Renal cortical epithelial cell (primary cell): ENCODE measurements at places on chromosomes 2 and 18. TPM values are rescaled to one million over a fixed set of nuclear protein-coding genes. Genes with fewer than 3 reads are reported as not detected.

- DNase-seq, result no peak
Observed at GRCh38 chr2:138244501-138244925, 257.1 kb upstream of the SPOPL start.

DNA sequence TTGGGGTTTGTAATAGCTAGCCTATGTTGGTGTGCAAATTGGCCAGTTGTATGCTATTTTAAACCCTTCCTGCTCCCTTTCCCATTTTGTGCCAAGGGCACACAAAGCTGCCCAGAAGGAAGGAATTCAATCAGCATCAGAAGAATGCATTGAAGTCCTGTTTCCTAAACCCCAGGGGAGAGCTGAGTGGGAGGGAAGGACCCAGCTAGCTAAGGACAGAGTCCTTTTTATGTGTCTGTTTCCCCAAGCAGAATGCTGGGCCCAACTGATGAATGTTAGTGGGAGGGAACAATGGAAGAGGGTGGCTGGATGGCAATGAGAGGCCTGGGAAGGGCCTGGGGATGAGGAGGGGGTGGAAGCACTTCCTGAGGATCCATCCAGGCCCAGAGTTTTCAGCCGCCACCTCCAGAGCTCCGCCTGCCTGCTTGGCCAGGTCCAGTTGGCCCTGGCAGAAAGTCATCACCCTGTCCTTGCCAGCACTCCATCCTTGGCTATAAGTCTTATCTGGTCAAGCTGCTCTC, 32.7 kb downstream of the MEX3C start:
- no peak for DNase-seq

DNA sequence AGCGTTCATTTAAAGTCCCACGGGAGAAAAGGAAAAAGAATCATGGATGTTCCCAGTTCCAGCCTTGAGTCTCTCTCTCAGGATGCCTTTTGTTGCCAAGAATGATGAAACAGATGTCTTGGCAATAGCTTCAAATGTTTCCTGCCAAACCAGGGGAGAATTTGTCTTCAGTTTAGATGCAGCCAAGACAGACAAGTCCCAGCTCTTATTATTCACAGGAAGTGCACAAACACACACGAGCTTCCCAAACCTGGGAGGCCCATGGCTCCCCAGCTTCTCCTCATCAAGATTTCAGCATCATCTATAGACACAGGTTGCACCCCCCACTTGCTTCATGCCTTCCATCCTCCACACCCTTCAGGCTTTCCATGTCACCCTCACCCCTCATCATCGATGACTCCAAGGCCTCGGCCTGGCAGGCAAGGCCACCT, 45.9 kb downstream of the HS1BP3 start:
- DNase-seq, result peak; percentile 75

DNA sequence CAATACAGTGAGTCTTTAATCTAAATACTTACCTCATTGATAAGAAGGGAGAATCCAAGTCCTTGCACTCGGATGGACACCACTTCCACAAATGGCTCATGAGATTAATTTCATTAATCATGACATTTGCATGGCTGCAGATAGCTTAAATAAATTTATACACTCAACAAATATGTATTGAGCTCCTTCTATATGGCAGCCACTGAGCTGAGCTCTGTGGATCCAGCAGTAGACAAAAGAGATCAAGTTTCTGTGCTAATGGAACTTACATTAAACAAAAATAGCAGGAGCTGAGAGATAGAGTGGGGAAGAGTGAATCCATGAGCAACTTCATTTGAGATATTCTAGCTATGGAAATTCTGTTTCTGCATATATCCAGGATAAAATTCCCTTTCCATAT, 44.4 kb downstream of the RAB27B start:
- no peak for DNase-seq

- no peak for DNase-seq
Observed at GRCh38 chr2:180191432-180192124, 184.5 kb upstream of the CWC22 start.

DNA sequence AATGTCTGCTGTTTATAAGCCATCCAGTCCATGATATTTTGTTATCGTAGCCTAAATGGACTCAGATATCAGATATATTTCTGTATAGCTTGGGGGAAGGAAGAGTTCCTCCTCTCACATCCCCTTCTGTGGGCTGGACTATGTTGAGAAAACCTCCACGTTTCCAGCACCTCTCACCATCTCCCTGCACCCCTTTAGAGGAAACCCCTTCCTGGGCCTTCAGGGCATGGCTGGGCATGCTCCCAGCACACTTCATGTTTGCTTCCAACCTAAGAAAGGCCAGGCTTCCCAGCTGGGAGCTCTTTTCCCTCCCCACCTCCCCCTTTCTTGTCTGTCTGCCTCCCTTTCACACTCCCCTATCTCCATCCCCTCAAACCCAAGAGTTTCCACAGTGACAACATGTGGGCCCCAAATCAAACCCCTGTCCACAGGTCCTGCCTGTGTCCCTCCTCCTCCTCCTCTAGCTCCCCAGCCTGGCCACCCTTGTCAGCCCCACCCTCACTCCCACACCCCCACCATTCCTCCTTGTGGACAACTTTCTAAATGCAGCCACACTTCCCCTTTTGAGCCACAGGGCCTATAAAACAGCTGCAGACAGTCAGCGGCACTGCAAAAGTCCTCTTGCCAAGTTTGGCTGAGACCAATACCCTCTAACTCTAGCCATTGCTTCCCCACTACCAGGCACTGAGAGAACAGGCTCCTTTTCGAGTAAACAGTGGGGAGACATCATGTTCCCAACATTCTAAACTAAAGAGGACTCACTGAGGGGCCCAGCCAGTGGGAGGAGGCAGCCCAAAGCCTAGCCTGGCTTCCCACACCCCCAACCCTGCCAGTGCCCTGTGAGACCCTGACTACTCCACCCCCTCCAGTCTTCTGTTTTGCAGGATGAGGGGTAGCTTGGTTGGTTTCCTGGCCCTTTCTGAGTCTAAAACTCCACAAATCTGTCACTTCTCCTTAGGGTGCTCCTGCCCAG, 120.5 kb downstream of the ZFP36L2 start:
- DNase-seq, result no peak

- no peak for DNase-seq
Observed at GRCh38 chr2:46686811-46687210, 207.4 kb downstream of the TMEM247 start.

DNA sequence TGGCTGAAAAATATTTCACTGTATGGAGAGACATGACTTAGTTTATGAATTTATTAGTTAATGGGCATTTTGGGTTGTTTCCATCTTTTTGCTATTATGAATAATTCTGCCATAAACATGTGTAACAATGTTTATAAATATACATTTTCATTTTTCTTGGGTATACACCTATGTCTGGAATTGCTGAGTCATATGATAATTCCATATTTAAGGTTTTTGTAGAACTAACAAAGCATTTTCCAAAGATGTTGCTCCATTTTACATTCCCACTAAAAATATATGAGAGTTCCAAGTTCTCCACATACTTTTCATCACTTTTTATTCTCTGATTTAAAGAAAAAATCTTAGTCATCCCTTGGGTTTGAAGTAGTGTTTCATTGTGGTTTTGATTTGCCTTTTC, 108.8 kb upstream of the LRRTM4 start:
- no peak for DNase-seq

GRCh38 chr2:203463266-203463678, 71.8 kb downstream of the RAPH1 start:
- no peak for DNase-seq

DNA sequence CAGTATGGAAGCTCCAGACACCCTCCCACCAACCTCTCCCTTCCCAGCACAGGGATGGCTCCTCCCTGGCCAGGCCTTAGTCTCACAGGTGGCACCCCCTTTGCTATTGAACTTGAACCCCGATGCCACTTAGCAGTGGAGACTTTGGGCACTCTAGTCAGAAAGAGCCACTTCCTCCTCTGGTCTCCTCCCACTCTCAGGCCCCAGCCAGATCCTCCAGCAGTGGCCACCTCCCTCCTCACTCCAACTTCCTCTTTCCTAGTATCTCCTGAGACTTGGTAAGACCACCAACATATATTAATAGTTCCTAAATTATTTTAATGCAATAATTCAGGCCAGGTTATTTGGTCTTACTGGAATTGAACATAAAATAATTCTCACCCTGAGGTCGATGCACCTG, 437.2 kb upstream of the ID2 start:
- no peak for DNase-seq

GRCh38 chr2:2847209-2847676, 516.2 kb upstream of the MYT1L start:
- no peak for DNase-seq

GRCh38 chr2:168758970-168759820, 43.2 kb upstream of the NOSTRIN start:
- DNase-seq, result peak; percentile 58

DNA sequence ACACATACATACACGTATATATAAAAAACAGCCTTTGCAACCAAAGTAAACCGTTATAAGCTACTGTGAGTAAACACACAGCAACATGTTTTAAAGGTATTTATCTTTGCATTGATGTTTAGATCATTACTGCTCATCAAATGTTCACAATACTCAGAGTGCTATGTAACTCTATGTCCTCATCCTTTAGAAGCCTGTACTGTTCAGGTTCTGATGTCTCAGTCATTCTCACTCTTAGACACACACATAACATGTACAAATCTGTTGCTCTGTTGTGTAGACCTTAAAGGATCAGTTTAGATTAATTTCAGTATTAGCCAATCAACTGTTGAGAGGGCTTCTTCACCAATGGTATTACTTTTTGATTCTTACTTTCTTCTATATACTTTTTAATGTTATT, 139.7 kb upstream of the ITGB6 start:
- no peak for DNase-seq

DNA sequence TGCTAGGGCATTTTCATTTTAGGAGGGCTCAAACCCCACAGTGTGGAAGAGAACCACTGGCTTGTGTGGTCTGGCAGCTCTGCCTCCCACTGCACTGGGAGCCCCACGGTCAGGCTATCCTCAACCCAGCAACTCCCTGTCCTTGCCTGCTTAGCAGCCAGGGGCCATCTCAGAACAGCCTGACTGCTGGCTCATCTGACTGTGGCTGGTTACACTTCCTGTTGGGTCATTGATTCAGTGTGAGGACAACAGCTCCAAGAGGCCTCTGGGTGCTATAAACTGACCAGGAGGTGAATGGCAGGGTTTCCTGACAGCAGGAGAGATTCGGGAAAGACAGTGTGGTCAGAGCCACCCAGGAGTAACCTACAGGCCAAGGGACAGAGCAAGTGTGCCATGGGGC, 40.1 kb downstream of the AMER3 start:
- DNase-seq, result no peak

GRCh38 chr2:165193178-165193777, 10.6 kb downstream of the SCN3A start:
- DNase-seq, result no peak

- peak; percentile 98 for DNase-seq
Observed at GRCh38 chr2:238285653-238286082, 2.7 kb downstream of the PER2 start.

- no peak for DNase-seq
Observed at GRCh38 chr2:127630096-127630863, 15.7 kb upstream of the GPR17 start.

GRCh38 chr2:49224426-49225010, 70.2 kb upstream of the FSHR start:
- DNase-seq, result no peak

DNA sequence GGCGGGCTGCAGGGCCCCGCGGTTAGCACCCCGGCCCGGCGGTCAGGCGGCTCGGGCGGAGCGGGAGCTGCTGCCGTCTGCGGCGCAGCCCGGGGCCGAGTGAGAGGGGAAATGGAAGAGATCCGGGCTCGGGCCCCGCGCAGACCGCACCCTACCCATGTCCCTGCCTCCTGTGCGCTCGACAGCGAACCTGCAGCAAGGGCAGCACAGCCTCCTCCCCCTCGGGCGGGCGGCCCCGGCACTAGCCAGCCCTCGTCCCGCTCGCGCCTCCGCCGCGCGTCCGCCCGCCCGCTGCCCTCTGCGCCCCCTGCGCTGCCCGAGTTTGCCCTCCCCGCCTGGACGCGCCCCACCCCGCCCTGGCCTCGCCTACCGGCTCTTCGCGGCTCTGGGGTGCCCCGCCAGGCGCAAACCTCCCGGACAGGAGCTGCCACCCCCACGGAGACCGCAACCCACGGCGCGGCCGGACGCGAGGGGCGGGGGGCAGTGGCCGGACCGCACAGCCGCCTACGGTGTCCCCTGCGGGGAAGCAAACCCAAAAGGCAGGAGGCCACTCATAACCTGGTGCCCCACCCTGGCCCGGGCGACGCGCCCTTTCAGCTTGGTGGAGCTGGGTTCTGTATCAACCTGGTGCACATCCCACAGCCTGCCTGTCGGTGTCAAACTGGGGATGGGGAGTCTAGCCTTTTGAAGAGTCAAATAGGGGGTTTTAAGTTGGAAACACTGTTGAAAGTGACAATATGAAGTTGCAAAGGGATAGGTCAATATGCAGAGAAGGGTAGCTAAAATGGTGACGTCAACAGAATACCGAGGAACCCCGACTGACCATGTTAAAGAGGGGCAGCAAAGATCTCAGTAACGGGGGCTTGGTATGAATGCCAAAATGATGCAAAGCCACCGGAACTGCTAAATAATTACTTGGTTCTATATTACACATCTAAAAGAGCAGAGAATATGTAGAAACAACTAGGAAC, at the start of gene IHH:
IHH (minus strand) TSS at position 101 of the 971 bp plus-strand sequence. CDS start 454 bp downstream, outside the sequence.
- no peak for DNase-seq

GRCh38 chr2:128298846-128299507, 19.7 kb downstream of the HS6ST1 start:
- DNase-seq, result no peak

DNA sequence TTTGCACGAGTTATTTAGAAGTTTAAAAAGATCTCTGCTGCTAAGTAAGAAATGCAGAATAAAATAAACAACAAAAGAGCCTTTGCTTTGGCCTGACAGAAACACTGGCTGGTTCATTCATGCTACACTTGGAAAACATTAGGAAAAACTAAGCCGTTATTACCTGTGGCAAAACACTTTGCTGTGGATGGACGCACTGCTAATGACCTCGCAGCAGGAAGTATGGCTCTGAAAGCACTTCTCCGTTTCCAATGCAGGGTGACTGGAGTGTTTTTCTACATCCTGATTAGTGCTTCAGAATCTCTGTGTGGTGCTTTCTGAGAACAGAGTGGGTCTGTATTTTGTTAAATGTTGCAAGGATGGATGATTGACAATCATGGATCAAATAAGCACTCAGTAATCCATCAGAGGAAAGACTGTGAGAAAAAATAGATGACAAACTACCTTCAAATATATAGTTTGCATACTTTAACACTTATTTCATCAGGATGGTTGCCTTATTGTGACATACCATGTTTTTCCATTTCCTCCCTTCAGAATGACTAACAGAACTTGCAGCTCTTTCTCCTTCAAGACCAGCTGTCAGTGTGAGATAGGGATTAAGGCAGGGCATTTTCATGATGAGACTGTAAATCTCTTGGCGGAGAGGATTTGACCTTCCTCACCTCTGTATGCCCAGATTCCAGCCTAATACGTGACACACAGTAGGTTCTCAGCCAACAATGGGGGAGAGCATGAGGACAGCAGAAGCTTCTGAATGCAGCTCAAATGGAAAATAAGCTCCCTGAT, 38.0 kb downstream of the LINC00305 start:
- DNase-seq, result peak; percentile 36

RAMP1 gene
- total RNA-seq, result 0.50 and 2.6 TPM in 2 replicates

SOWAHC gene
- total RNA-seq, result 20.7 and 23.4 TPM in 2 replicates

VWA3B gene
- not detected in 2 replicates for total RNA-seq

SULT1C4 gene
- 37.2 and 47.7 TPM in 2 replicates for total RNA-seq

ABCG5 gene
- not detected in 2 replicates for total RNA-seq

COL4A4 gene
- 9.9 and 41.9 TPM in 2 replicates for total RNA-seq

CDH20 gene
- not detected in 2 replicates for total RNA-seq

CRYGC gene
- not detected in 2 replicates for total RNA-seq

INO80C gene
- 4.7 and 6.2 TPM in 2 replicates for total RNA-seq

ARMC9 gene
- 27.1 and 67.8 TPM in 2 replicates for total RNA-seq

MARCO gene
- total RNA-seq, result 0.17 TPM in 1 of 2 replicates, not detected in the other

ZNF236 gene
- total RNA-seq, result 6.1 and 14.5 TPM in 2 replicates

LONRF2 gene
- total RNA-seq, result 0.17 and 0.35 TPM in 2 replicates

PCARE gene
- not detected in 2 replicates for total RNA-seq

TMEM17 gene
- total RNA-seq, result 2.4 and 5.0 TPM in 2 replicates
